ENCODE measurements at places on chromosomes 11 and 22. TPM values are rescaled to one million over a fixed set of nuclear protein-coding genes. Genes with fewer than 3 reads are reported as not detected.

Gene OR2AG2
- total RNA-seq: not detected

Gene FBLN1
- 1,512 TPM for total RNA-seq

Gene SEZ6L
- total RNA-seq: 0.18 TPM

Gene MCAT
- total RNA-seq: 9.8 TPM

Gene TMEM218
- total RNA-seq: 9.9 TPM

GRCh38 chr11:85823816-85824215 lies 12.9 kb upstream of the SYTL2 start:
- DNase-seq: no peak

DNA sequence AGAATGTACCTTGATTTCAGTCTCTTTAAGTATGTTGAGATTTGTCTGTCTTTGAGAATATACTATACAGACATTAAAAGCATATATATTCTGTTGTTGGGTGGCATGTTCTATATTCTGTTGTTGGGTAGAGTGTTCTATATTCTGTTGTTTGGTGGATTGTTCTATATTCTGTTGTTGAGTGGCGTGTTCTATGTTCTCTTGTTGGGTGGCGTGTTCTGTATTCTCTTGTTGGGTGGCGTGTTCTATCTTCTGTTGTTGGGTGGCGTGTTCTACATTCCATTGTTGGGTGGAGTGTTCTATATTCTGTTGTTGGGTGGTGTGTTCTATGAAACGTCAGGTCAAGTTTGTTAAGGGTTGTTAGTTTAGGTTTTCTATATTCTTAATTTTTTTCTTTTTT lies 27.1 kb upstream of the CTTN start:
- no peak for DNase-seq

- no peak for DNase-seq
These were observed 29.7 kb downstream of the ZFTA start for GRCh38 chr11:63738720-63739360.

DNA sequence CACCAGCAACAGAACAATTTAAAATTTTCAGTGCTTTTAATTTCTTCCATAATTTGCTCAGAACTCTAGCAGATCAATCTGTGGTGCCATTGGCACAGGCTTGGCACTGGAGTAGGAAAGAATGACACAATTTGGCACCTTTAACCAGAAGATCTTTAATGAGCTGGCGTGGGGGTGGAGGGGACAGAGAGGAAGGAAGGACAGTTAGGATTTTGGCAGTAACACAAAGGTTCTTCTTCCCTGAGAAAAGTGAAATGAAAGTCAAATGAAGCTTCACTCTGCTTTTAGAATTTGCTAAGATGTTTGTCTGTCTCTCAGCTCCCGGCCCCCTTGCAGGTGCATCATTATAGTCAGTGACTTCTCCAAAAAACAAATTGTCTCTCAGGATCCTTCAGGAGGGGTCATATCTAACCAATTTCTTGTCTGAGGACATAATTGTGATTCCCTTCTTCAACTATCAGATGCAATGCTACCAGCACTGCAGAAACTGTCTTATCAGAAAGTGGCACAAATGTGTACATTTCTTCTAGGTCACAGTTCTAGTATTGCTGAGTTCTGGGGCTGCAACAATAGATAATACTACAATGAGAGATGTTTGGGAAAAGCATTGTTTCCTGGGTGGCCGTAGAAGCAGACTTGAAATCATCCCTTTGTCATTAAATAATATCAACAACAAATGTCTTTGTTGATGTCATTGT lies 66.8 kb downstream of the CSTPP1 start:
- DNase-seq: no peak

DNA sequence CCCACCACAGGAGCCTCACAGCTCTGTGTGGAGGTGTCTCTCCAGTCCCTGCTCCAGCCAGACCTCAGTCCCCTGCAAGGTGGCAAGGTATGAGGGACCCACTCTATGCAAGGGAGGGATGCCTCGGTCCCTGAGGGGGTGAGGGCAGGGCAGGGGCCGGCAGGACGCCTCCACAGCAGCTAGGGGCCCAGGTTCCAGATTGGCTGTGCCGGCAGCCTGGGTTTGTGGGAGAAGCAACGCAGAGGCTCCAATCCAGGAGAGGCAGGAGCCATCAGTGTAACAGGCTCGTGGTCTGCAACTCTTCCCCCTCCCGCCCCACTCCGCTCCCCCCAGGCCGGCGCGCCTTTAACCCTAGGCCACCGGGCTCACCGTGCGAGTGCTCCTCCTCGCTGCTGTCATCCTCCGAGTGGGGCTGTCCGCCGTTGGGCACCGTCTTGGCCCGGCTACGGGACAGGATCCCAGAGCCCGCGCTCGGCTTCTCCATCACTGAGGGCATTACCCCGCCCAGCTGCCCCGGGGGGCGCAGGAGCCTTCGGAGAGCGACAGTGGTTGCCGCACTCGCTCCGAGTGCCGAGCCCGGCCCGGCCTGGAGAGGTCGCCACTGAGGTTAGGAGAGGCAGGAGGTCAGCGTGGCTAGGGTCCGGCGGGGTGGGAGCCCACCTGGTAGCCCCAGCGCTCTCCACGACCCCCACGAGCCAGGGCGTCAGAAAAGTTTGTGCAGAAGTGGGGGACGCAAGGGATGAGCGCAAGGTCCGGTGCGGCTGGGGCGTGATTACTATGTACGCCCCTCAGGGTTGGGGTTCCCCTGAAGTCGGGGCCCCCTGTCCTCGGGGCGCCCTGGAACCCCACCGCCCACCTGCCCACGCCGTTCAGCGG lies 765 bp downstream of the RCOR2 start:
- DNase-seq: peak; percentile 88

DNA sequence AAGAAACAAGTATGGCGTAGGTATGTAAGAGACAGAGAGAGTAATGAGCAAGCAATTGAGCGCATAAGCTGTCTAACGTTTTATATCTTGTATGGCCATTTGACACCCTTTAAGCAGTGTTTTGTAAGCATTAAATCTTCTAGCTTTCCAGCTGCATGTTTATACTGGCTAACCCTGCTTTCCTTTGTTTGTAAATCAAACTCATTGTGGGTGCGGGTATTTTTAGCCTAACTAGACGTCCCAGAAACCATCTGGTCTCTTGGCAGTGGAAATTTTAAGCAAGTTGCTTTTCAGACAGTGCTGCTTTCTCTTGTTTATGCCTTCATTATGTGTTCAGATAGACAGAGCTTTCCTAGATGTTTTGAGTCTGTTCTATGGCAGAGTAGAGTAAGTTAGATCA lies 73.5 kb downstream of the RNF169 start:
- DNase-seq: no peak

GRCh38 chr11:134835561-134835960 lies 423.5 kb upstream of the B3GAT1 start:
- DNase-seq: no peak

- DNase-seq: peak; percentile 59
These were observed 11.5 kb downstream of the PARVG start for GRCh38 chr22:44192098-44192815.

GRCh38 chr22:43570531-43571165 lies 158.8 kb downstream of the MPPED1 start:
- DNase-seq: no peak

DNA sequence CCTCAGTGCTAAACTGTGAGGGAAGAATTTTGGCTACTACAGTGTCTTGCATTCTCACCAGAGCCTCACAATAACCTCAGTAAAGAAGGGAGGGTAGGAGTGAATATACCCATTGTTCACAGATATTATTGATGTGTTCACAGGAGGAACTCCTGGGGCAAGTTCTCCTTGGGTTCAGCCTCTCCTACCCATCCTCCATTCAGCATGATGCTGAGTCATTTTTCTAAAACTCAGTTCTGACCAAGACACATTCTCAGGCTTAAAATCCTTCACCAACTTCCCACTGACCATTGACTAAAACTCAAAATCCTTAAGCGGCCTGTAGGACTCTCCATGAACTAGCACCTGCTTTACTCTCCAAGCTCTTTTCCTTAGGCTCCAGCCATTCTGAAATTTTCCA lies 48.7 kb downstream of the SYTL2 start:
- DNase-seq: no peak

GRCh38 chr11:5489576-5490357 lies 1.3 kb downstream of the OR52D1 start:
- DNase-seq: no peak

- DNase-seq: no peak
These were observed 71.9 kb downstream of the PLEKHA7 start for GRCh38 chr11:16942342-16942741.

- no peak for DNase-seq
These were observed 198.3 kb downstream of the NAV2 start for GRCh38 chr11:19910931-19911330.

GRCh38 chr11:44990665-44991064 lies 40.0 kb upstream of the TP53I11 start:
- DNase-seq: no peak

- DNase-seq: peak; percentile 49
These were observed 500.1 kb downstream of the BRD1 start for GRCh38 chr22:49327411-49328117.
